Natural killer cell (primary cell): ENCODE measurements at places on chromosomes 3 and 15. TPM values are rescaled to one million over a fixed set of nuclear protein-coding genes. Genes with fewer than 3 reads are reported as not detected.

DNA sequence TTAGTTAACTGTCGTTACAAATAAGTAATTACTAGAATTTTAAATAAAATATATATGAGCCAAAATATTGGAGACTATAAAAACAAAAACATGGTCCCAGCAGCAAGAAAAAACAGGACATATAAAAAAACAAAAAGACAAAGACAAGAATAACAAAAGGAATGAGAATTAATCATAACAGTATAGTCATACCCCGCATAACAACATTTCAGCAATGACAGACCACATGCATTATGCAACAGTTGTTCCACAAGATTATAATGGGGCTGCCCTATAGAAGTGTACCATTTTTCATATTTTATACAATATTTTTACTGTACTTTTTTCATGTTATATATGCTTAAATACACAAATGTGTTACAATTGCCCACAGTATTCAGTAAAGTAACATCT, 5.6 kb downstream of the HLTF start:
- H3K27ac ChIP-seq = no peak overlapping the region
- H3K36me3 ChIP-seq = peaks cover 4% of the 10 kb centered on the region
- H3K4me3 ChIP-seq = no peak overlapping the region
- H3K27me3 ChIP-seq = no peaks in the 10 kb centered on the region
- H3K4me1 ChIP-seq = peaks cover 8% of the 10 kb centered on the region

DNA sequence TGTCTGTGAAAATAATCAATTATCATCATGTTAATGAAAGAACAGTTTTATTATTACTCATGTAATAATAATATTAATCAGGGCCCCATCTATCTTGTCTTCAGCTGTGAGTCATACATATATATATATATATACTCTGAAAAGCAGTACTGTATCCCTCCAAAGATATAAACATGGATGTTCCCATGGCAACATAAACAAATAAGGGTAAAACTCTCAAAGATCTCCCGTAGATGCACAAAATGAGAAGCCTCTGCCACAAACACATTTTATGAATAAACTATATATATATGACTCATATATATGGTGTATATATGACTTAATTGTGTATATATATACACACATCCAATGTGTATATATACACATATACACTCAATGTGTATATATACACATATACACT, 163.8 kb upstream of the ARHGEF26 start:
- no peaks in the 10 kb centered on the region for H3K36me3 ChIP-seq
- DNase-seq = no peak
- no peaks in the 10 kb centered on the region for H3K27me3 ChIP-seq
- no peaks in the 10 kb centered on the region for H3K4me1 ChIP-seq
- H3K27ac ChIP-seq = no peak overlapping the region

- no peak for DNase-seq
- H3K4me1 ChIP-seq = no peaks in the 10 kb centered on the region
- no peak overlapping the region for H3K4me3 ChIP-seq
- H3K27ac ChIP-seq = no peak overlapping the region
- H3K27me3 ChIP-seq = peaks cover 2% of the 10 kb centered on the region
- no peaks in the 10 kb centered on the region for H3K36me3 ChIP-seq
These were observed 101.1 kb upstream of the CCNL1 start for GRCh38 chr3:157261000-157261399.

DNA sequence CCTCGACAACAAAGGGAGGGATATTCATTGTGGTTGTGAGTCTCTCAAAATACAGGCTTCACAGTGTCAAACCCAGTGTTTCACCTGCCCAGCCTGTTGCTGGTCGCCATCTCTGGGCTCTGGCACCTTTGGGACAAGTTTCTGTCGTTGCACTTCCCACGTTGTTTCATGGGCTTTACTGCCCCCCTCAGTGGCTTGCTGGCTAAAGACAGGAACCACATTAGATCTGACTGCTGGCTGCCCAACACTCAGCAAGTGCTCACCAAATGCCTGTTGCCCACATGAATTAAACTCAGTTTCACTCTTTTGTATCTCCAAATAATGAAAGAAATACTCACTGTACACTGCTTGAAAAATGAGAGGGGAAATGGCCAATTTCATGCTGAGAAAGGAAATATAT, 27.6 kb downstream of the FOXL2 start:
- H3K4me1 ChIP-seq = peaks cover 21% of the 10 kb centered on the region
- peaks cover 2% of the 10 kb centered on the region for H3K27me3 ChIP-seq
- no peak overlapping the region for H3K4me3 ChIP-seq
- no peak overlapping the region for H3K27ac ChIP-seq
- no peaks in the 10 kb centered on the region for H3K36me3 ChIP-seq

Gene LYZL4
- not detected for total RNA-seq

GRCh38 chr3:78845605-78846004, 922.2 kb downstream of the ROBO1 start:
- no peaks in the 10 kb centered on the region for H3K4me1 ChIP-seq
- H3K4me3 ChIP-seq = no peak overlapping the region
- DNase-seq = no peak
- H3K27ac ChIP-seq = no peak overlapping the region

DNA sequence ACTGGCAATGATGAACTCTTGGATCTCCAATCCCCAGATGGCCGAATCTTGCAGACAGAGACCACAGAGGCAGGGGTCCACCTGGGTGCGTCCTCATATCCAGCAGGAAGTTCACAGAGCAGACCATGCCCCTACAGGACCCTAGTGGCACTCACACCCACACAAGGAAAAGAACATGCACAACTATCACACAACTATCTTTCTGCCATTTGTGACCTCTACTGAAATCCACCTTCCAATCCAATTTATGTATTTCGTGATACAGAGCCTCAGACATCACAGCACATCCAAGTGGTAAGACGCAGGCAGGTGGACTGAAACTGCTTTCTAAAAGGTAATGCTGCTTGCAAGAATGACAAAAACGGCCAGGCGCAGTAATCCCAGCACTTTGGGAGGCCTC, 44.6 kb upstream of the SPATA12 start:
- no peak overlapping the region for H3K4me3 ChIP-seq
- no peak for DNase-seq
- H3K27ac ChIP-seq = no peak overlapping the region

Gene OSBPL10
- 1.00 TPM for total RNA-seq

Gene LINGO1
- total RNA-seq = not detected

Gene CEP70
- 17.0 TPM for total RNA-seq

DNA sequence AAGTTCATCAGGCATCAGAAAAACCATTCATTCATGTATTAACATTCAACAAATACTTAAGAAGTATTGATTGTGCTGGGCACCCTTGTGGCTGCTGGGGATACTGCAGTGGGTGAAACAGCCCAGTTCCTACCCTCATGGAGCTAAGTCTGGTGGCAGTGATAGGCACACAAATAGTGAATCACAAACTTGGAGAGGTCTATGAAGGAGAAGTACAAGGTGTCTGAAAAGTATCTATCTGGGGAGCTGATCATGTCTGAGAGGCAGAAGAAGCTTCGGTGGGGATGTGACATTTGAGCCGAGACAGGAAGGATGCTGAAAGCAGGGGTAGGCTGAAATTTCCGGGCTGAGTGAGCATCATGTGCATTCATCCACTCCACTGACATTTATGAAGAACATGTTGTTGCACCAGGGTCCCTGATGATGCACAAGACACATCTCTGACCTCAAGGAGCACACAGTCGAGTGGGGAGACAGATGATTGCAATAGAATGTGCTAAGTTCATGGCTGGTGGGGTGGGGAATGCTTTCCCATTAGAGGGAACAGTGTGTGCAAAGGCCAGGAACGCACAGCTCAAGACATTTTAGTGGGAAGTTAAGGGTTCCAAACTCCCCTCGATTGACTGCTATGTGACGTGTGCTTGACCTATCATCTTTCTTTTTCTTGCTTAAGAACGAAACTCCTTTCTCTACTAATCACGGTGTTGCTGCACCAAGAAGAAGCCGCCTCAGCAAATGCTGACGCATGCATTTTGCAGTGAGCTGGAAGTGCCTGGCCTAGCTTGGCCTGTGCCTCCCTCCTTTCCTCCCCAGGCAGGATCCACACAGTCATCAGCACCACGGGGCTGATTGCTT, 309.1 kb upstream of the ICE2 start:
- H3K4me3 ChIP-seq = no peak overlapping the region
- no peaks in the 10 kb centered on the region for H3K36me3 ChIP-seq
- H3K27me3 ChIP-seq = no peaks in the 10 kb centered on the region
- peak; percentile 66 for DNase-seq

GRCh38 chr3:36318621-36319200, 61.6 kb upstream of the STAC start:
- H3K4me3 ChIP-seq = no peak overlapping the region
- no peak for DNase-seq
- no peaks in the 10 kb centered on the region for H3K4me1 ChIP-seq
- H3K27ac ChIP-seq = no peak overlapping the region
- H3K27me3 ChIP-seq = no peaks in the 10 kb centered on the region

DNA sequence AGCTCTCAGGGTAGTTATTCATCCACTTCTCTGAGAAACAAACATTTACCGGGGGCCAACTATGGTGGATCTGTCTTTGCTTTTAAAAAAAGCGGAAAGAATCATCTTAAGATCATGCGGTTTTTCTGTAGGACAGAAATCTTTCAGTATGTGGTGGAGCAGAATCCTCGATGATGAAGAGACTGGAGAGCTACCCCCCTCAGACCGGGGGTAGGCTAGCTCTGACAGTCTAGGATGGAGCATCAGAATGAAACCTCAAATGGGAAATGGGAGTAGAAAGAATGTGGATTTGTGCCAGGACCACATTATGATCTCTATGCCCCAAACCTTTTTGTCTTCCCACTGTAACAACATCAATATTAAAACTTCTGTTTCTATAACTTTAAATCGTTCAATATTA, 30.3 kb downstream of the TPRG1 start:
- no peaks in the 10 kb centered on the region for H3K4me1 ChIP-seq
- no peaks in the 10 kb centered on the region for H3K36me3 ChIP-seq
- no peaks in the 10 kb centered on the region for H3K27me3 ChIP-seq
- H3K27ac ChIP-seq = no peak overlapping the region
- no peak overlapping the region for H3K4me3 ChIP-seq

- no peak overlapping the region for H3K4me3 ChIP-seq
- DNase-seq = peak; percentile 82
- no peaks in the 10 kb centered on the region for H3K36me3 ChIP-seq
- H3K27me3 ChIP-seq = no peaks in the 10 kb centered on the region
- peak overlapping the region; percentile 81 for H3K27ac ChIP-seq
These were observed 469.6 kb upstream of the DPPA4 start for GRCh38 chr3:109806929-109807328.

GRCh38 chr15:32636410-32636809, 5.1 kb upstream of the SCG5 start:
- no peaks in the 10 kb centered on the region for H3K27me3 ChIP-seq
- H3K36me3 ChIP-seq = peaks cover 8% of the 10 kb centered on the region
- H3K27ac ChIP-seq = no peak overlapping the region
- DNase-seq = no peak

GRCh38 chr3:161673866-161674265, 177.3 kb downstream of the OTOL1 start:
- H3K4me1 ChIP-seq = no peaks in the 10 kb centered on the region
- no peaks in the 10 kb centered on the region for H3K36me3 ChIP-seq
- no peaks in the 10 kb centered on the region for H3K27me3 ChIP-seq

DNA sequence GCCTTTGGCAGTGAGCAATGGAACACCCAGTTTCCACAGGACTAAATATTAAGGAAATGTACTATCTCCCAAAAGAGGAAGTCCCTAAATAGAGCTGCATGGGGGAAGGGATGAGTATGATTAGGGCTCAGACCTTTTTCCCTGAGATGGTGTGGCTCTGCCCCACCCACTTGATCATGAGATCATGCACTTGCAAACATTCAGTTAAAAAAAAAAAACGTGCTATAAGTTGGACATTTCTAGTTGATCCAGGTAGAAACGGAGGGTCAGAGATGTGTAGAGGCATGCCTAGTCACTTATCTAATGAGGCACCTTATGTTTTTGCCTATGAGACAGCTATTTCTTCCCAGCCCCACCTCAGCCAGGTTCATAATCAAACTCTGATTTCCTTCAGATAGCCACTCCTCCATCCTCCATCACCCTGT, 24.5 kb upstream of the SSR3 start:
- no peaks in the 10 kb centered on the region for H3K36me3 ChIP-seq
- no peak overlapping the region for H3K27ac ChIP-seq
- H3K27me3 ChIP-seq = no peaks in the 10 kb centered on the region
- H3K4me3 ChIP-seq = no peak overlapping the region
- H3K4me1 ChIP-seq = no peaks in the 10 kb centered on the region

DNA sequence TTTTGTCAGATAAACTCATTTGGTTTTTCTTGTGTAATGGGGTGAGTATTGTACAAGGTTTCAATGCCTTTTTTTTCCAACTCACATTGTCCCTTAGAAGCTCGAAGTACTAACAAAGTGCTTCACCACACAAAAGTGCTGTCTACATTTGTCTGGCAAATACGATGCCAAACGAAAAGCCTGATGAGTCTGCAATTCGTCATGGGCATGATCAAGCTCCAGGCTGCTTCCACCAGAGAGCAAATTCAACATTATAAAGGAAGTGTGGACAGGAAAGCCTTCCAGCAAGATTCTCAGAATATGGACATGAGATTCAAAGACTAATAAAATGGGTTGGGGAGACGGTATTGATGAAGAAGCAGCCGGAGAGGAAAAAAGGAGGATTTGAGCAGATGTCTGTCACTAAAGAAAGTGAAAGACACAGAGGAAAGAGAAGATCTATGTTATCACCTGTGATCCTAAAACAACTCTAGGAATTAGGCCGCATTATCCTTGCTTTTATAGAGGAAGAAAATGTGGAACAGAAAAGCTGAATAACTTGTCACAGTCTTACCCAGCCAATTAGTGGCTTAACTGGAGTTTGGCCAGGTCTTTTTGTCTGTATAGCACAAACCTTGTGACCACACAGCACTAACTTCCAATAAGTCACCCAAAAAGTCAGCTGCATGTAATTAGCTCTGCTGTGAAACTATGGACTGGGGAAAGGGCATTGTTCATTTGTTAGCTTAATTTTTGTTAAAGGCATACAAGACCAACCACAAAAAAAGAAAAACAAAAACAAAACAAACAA, 494.8 kb downstream of the FHIT start:
- no peak overlapping the region for H3K4me3 ChIP-seq
- H3K4me1 ChIP-seq = no peaks in the 10 kb centered on the region
- H3K36me3 ChIP-seq = no peaks in the 10 kb centered on the region
- no peak overlapping the region for H3K27ac ChIP-seq
- no peak for DNase-seq
- H3K27me3 ChIP-seq = no peaks in the 10 kb centered on the region

- H3K27ac ChIP-seq = no peak overlapping the region
- H3K36me3 ChIP-seq = no peaks in the 10 kb centered on the region
- H3K4me1 ChIP-seq = no peaks in the 10 kb centered on the region
- H3K4me3 ChIP-seq = no peak overlapping the region
These were observed 666.6 kb upstream of the CCDC54 start for GRCh38 chr3:106710596-106710995.

DNA sequence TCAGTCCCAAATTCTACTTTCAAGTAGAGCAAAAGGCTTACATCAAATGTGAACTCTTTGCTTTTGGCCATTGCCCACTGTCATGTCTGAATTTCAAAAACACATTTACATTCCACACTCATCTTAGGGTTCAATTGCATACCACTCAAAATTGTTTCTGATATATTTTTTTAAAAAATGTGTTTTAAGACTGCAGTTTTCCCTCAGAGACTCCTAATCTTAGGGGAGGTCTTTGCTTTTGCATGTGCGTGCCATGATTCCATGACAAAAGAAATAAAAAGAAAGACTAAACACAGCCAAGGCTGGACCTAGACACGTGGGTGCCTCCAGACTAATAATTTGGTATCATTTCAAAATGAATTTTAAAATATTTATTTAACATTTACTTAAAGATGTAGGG, 396.8 kb upstream of the RASGRP1 start:
- DNase-seq = no peak
- no peak overlapping the region for H3K4me3 ChIP-seq
- H3K27ac ChIP-seq = no peak overlapping the region
